ENCODE measurements at places on chromosomes 11 and 22.

DNA sequence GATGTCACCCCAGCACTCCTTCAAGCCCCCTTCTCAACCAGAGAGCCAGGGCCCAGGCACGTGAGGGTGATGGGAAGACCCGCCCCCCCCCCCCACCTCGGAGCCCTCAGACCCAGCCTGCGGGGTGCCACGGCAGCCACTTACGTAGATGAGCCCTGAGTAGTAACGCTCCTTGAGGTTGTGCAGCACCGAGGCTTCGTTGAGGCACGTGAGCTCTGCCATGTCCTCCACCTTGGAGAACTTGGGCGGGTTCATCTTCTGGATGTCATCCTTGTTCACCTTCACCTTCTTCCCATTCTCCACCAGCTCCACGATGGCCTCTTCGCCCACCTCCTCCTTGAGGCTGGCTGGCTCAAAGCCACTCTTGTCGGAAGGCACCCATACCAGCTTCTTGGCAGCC lies 39.0 kb downstream of the MYH9 start:
- no peak for ATAC-seq

DNA sequence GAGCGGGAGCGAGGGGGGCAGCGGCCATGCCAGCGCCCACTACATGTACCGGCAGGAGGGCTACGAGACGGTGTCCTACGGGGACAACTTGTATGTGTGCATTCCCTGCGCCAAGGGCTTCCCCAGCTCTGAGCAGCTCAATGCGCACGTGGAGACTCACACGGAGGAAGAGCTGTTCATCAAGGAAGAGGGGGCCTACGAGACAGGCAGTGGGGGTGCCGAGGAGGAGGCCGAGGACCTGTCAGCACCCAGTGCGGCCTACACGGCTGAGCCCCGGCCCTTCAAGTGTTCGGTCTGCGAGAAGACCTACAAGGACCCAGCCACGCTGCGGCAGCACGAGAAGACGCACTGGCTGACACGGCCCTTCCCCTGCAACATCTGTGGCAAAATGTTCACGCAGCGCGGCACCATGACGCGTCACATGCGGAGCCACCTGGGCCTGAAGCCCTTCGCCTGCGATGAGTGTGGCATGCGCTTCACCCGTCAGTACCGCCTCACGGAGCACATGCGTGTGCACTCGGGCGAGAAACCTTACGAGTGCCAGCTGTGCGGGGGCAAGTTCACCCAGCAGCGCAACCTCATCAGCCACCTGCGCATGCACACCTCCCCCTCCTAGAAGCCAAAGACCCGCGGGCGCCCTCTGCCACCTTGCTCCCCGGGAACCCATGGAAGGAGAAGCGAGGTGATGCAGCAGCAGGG lies 20.9 kb upstream of the TMEM191C start:
- ATAC-seq = no peak

- no peak for ATAC-seq
These were observed 20.9 kb downstream of the CAT start for GRCh38 chr11:34459507-34460162.

DNA sequence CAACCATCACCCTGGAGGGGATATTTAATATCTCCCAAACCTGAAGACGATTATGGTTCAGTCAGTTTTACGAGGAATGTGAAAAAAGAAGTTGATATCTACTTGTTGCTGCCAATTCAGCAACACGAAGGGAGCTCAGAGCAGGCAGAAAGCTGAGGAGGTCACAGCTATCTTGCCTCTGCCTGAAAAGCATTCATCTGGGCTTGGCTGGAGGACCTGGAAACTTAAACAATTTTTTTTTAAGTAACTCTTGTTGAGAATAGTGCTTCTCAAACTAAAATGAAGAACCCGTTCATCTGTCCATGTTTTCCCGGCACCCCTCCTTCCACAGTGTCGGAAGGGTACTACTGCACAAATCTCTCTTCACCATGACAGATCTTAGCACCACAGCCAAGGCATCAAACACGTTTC lies 98.9 kb downstream of the MICAL3 start:
- ATAC-seq = no peak

GRCh38 chr11:126328001-126328390 lies 24.1 kb downstream of the DCPS start:
- ATAC-seq = no peak

GRCh38 chr22:30235687-30236170 lies 10.8 kb downstream of the LIF start:
- ATAC-seq = no peak

- no peak for ATAC-seq
These were observed at the start of gene ELF5 for GRCh38 chr11:34513682-34514449. Gene ELF5 (minus strand): TSS chr11:34513794. CDS start chr11:34505749, 8,045 bp downstream.

- ATAC-seq = no peak
These were observed 244.1 kb downstream of the MN1 start for GRCh38 chr22:27557286-27558008.

DNA sequence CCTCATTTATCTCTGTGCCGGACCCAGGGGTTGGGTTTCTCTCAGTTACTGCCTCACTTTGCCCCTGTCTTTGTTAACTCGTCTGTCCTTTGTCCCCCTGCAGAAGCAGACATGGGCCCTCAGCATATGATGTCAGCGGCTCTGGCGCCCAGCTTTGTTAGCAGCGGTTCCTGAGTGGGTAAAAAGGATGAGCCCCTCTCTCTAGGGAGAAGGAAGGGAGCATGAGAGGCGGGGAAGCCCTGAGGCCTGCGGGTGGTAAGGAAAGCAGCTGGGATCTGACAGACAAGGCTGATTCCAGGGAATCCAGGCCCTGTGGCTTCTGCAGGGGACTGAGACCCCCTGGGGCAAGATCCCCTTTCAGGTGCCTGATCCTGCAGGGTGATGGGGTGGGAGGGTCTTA lies 51.7 kb downstream of the MCM5 start:
- ATAC-seq = no peak

GRCh38 chr22:30327864-30328345 lies 1.2 kb upstream of the TBC1D10A start:
- no peak for ATAC-seq

DNA sequence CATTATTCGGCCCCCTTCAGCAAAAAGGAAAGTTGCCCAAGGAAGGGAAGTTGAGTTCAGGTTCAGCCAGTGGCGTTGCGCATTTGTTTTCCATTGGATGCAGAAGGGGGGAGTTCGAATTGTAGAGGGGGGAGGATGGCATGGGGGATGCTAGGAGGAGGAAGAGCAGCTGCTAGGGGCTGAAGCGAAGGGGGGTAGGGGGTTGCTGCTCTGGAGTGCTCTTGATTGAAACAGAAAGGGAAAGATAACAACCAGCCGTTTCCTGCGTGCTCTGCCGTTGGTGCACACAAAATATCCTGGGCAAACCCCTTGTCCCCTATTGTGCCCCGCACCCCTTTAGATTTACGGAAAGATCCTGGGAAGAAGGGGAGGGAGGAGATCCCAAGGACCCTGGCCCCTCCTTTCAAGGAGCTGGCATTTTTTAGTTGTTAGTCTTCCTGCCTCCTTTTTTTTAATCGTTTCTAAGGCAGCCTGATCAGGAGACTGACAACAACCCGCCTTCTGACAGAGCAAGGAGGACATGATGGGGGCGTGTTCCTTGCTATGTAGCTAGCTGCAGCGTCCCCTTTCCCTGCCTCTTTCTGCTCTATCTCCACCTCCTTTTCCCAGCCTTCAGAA lies 2.1 kb downstream of the KMT2A start:
- ATAC-seq = peak; percentile 22

Data from activated T-helper 17 cell treated with anti-CD3 and anti-CD28 coated beads, Interleukin-2, amount 50 U/mL, for 72 hours (primary cell).